ENCODE measurements at places on chromosomes 7 and 10.

GRCh38 chr7:21941611-21942141 is 4.0 kb downstream of the CDCA7L start:
- DNase-seq: no peak

- DNase-seq: no peak
Observed at GRCh38 chr7:151247611-151248345, 716 bp downstream of the SMARCD3 start.

DNA sequence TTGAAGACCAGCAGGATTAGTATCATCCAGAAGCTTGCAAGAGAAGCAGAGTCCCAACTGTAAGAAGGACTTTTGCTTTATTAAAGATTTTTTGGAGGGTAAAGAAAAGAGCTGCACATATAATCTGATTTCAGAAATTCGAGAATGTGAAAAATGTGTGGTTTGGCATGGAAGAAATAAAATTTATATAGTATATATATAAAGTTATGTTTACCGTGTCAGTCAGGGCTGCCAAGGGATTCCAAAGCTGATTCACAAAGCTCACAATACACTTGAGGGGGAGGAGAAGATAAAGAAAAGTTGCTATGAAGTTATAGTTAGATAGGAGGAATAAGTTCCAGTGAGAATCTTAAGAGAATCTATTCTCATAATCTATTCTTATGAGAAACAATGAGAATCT is 231.8 kb upstream of the CACNA2D1 start:
- no peak for DNase-seq

DNA sequence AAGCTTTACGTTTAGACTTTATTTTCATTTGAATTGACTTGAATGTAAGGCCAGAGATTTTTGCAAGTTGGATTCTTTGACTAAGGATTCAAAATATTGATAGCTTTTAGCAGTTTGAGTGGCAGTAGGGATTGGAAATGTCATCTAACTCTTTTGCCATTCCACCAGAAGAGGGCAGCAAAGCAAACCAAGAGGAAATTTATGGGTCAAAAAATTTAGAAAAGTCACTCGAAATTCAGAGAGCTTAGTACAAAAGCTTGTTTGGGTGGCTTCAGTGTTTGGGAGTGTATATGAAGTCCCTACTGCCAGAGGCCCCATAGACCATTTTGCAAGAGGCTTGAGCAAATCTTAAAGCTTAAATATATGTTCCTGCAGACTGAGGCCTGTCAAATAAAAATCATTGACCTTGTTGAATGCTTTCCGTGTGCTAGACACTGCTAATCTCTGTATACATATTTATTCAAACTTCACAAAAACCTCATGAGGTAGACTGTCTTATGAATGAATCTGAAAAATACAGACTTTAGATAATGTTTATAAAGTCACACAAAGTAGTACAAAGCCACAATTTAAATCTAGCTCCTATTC is 44.6 kb upstream of the RSBN1L start:
- DNase-seq: no peak
